ENCODE measurements at places on chromosomes 12 and 14.

DNA sequence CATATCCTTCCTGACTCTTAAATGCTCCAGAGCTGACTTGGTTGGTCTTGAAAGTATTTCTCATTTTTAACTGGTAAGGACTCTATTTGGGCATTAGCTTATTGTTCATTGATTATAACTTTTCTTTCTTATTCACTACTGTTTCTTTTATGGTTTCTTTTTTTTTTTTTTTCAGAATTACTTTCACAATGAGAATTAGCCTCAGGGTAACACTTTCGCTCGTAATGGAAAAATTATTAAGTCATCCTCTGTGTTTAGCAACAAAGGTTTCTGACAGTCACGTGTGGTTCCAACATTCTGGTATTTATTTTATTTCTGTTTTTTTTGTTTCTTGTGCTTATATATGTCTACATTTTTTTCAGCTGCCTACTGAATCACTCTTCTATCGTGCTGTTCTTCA lies 80.0 kb downstream of the METTL25 start:
- no peak for DNase-seq

DNA sequence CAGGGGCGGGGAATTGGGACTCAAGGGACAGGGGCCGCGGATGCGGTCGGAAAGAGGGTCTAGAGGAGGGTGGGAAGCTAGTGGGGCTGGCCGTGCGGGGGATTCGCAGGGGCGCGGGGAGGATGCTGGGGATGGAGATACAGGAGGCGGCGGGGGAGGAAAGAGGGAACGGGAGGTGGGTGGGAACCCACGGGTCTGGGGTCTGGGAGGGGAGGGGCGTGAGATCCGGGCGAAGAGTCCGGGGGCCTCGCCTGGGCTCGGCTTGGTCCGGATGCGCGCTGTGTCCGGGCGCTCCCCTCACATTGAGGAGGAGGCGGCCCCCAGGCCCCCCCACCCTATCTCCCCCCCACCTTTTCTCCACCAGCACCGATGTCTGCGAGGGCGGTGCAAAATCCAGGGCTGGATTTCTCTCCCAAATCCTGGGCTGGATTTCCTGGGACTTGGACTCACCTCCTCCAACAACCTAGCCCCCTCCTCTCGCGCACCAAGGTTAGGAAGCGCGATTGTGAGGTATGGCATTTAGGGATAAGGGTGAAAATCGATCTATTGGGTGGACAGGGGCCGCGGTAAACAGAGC lies at the start of gene AGAP2:
Gene AGAP2 (minus strand): TSS at position 82 of the 577 bp plus-strand sequence. CDS start 496 bp downstream, outside the sequence.
- DNase-seq: no peak

DNA sequence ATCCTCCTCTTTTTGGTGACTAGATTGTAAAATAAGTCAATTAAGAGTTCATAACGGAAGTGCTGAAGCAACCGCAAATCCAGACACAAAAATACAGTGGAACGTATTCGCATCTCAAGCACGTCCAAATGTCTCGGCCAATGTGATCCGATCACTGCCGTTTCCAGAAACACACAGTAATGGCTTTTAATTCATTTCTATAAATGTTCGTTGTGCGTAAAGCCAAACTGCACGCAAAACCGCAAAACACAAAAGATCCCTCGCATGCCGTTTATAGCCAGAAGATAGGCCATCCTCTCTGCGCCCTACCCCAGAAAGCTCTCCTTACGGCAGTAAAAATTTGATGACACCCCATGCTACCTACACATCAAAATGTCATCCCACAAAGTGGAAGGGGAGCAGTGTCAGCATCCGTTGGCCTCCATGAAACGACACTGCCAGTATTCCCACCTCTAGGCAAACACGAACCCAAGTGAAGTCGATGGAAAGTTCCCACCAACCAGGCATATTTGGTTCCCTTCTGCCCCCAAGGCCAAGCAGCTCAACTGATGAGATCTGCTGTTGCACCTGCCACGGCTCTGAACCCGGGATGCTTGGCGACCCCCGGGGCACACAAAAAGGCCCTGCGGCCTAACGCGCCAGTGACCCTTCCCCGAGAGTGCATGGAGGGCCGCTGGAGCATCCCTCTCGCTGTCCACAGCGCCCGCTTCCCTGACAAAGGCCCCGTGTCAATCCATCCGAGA lies 1.4 kb downstream of the HECTD4 start:
- DNase-seq: no peak

- DNase-seq: peak; percentile 90
Observed at GRCh38 chr14:59333668-59334067, 131.5 kb downstream of the GPR135 start.

DNA sequence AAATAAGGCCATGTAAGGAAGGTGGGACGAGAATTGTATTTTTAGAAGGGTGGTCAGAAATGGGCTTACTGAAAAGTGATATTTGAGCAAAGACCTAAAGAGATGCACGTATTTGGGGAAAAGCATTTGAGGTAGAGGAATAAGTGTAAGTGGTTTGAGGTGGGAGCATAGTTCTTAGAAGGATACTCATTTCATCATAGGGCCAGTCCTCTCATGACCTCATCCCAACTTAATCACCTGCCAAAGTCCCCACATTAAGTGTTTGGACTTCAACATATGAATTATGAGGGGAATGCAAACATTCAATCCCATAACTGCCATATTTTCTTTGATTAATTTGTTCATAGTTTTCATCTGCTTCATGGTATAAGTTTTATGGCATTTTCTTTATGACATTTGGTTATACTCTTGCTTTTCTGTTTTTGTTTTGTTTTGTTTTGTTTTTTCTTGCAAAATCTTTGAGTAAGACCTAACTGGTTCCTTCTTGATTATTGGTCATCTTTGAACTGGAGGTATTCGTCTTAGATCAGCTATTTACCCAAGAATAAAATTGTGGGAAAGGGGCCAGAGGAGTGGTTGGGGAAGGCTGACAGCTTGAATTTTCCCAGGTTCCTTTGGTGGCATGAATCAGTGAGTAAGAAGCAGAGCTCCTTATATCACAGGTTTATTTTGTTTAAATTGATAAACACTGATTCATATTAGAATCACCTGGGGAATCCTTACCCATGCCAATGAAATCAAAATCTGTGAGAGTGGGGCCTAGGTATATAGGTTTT lies 24.2 kb downstream of the GNPNAT1 start:
- no peak for DNase-seq

GRCh38 chr12:127728285-127728684 lies 538.7 kb upstream of the TMEM132C start:
- DNase-seq: no peak

DNA sequence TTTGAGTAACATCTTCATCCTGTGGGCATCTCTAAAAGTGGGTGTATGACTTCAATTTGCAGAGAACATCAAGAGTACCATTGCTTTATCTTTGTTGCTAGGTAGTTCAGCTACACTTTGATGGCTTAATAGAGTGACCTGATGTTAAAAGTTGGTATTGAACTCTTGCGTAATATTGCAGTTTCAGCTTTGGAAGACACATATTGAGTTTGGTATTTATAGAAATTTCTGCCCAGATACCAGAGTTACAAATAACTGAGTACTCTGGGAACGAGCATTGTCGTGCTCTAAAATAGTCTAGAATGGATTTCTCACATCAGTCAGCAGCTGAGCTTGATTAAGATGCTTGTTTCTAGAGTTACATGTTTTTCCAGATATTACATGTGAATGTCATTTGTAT lies 24.8 kb upstream of the AKAP5 start:
- DNase-seq: peak; percentile 39

GRCh38 chr12:2583091-2583497 lies 211.7 kb upstream of the FKBP4 start:
- peak; percentile 43 for DNase-seq

DNA sequence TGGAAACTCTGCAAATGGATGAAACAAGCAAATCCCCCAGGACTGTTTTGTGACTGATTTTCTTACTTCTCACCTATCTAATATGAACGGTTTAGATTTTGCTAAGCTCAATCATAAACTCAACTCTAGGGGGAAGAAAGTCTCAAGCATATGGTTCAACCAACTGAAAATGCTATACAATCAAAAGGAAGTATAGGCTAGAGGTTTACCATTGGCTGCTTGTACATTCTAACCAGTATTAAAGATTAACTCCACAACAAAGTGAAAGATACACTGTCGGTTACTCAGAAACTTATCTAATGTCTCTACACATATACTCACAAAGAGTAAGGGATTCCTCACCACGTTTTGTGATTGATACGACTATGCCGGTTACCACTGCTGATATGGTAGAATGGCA lies 281.8 kb upstream of the SOX5 start:
- no peak for DNase-seq

Data from fibroblast of upper back skin (primary cell).